ENCODE measurements at places on chromosomes 2 and 18. TPM values are rescaled to one million over a fixed set of nuclear protein-coding genes. Genes with fewer than 3 reads are reported as not detected.

- no peak overlapping the region for H3K27ac ChIP-seq
- H3K4me3 ChIP-seq: no peak overlapping the region
- H3K36me3 ChIP-seq: peaks cover 12% of the 10 kb centered on the region
- DNase-seq: no peak
- H3K27me3 ChIP-seq: no peaks in the 10 kb centered on the region
Measured at GRCh38 chr2:63440612-63441011, 147.7 kb downstream of the WDPCP start.

DNA sequence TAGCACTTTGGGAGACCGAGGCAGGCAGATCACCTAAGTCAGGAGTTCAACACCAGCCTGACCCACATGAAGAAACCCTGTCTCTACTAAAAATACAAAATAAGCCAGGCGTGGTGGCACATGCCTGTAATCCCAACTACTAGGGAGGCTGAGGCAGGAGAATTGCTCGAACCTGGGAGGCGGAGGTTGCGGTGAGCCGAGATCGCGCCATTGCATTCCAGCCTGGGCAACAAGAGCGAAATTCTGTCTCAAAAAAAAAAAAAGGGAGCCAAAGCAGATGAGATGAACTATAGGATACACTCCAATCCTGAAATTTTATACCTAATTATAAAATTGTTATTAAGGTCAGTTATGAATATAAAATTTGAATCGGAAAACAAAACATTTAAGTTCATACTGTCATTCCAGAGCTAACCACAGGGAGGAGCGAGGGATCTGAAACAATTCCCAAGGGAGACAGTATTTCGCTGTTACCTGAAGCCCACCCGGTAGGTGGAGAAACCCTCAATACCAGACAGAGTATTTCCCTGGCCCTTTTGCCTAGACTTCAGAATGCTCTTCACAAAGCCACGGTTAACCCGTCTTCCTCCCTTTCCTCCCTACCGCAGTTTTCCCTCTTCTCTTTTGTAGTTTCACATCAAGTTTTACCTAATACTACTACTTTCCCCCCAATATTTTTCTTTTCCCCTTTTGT is 1.4 kb downstream of the PPM1G start:
- no peak for DNase-seq
- H3K27me3 ChIP-seq: peaks cover 1% of the 10 kb centered on the region
- peak overlapping the region; percentile 85 for H3K27ac ChIP-seq
- H3K4me1 ChIP-seq: peaks cover 27% of the 10 kb centered on the region
- no peaks in the 10 kb centered on the region for H3K36me3 ChIP-seq

GRCh38 chr2:168138901-168139300 is 108.5 kb downstream of the STK39 start:
- peaks cover 9% of the 10 kb centered on the region for H3K4me1 ChIP-seq
- DNase-seq: no peak
- H3K4me3 ChIP-seq: no peak overlapping the region
- no peak overlapping the region for H3K27ac ChIP-seq
- peaks cover 5% of the 10 kb centered on the region for H3K36me3 ChIP-seq
- no peaks in the 10 kb centered on the region for H3K27me3 ChIP-seq

- DNase-seq: no peak
- no peak overlapping the region for H3K4me3 ChIP-seq
- peaks cover 12% of the 10 kb centered on the region for H3K4me1 ChIP-seq
- H3K27me3 ChIP-seq: no peaks in the 10 kb centered on the region
- H3K27ac ChIP-seq: no peak overlapping the region
Measured at GRCh38 chr2:45713591-45713990, 62.1 kb downstream of the PRKCE start.

DNA sequence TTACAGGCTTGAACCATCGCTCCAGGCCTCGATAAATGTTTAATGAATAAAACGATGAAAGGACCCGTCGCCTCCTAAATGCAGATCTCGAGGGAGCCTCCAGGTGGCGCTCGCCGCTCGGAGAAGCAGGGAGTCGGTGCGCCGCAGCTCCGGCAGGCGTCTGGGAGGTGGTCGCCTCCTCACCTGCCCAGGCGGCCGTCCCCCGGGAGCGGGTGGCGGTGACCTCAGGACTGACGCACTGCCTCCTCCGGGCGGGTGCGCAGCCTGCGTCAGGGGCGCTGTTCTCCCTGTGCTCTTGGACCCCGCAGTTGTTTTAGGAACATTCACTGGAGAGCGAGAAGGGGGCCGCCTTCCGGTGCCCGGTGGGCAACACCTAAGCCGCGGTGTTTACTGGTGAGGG is 38.6 kb upstream of the POLE4 start:
- DNase-seq: peak; percentile 81
- no peaks in the 10 kb centered on the region for H3K36me3 ChIP-seq
- H3K4me3 ChIP-seq: peak overlapping the region; percentile 45
- H3K27me3 ChIP-seq: peaks cover 19% of the 10 kb centered on the region

GRCh38 chr2:203155406-203155805 is 83.4 kb upstream of the CYP20A1 start:
- no peaks in the 10 kb centered on the region for H3K36me3 ChIP-seq
- peaks cover 10% of the 10 kb centered on the region for H3K4me1 ChIP-seq
- no peak overlapping the region for H3K27ac ChIP-seq
- H3K27me3 ChIP-seq: no peaks in the 10 kb centered on the region
- no peak overlapping the region for H3K4me3 ChIP-seq

DNA sequence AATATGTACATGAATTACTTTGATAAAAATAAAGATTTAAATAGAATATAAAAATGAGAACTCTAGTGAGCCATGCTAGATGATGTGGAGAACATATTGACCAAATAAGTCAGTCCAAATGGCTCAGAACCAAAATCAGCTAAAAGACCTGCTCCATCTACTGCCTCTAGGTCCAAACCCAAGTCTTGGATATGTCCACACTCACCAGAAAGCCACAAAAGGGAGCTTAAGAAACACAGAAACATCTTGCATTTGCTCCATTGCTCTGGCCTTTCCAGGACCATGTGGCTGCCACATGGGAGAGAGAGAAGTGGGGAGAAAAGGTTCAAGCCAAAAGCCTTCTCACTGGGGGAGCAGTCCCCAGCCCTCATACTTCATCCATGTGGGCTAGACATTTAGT is 272.5 kb downstream of the DYSF start:
- no peak overlapping the region for H3K4me3 ChIP-seq
- peaks cover 4% of the 10 kb centered on the region for H3K36me3 ChIP-seq
- H3K4me1 ChIP-seq: no peaks in the 10 kb centered on the region
- H3K27ac ChIP-seq: no peak overlapping the region

- no peak overlapping the region for H3K27ac ChIP-seq
- no peak for DNase-seq
- no peaks in the 10 kb centered on the region for H3K27me3 ChIP-seq
- H3K4me1 ChIP-seq: peaks cover 14% of the 10 kb centered on the region
- H3K4me3 ChIP-seq: no peak overlapping the region
Measured at GRCh38 chr18:74252039-74252395, 39.7 kb downstream of the CYB5A start.

- H3K27ac ChIP-seq: no peak overlapping the region
- peaks cover 16% of the 10 kb centered on the region for H3K27me3 ChIP-seq
- H3K36me3 ChIP-seq: no peaks in the 10 kb centered on the region
- no peak for DNase-seq
- no peak overlapping the region for H3K4me3 ChIP-seq
- H3K4me1 ChIP-seq: no peaks in the 10 kb centered on the region
Measured at GRCh38 chr18:48669991-48670750, 131.3 kb downstream of the CTIF start.

Gene CLEC4F
- total RNA-seq: not detected

Gene CACNB4
- 0.58 TPM for total RNA-seq

Gene SPDYA
- total RNA-seq: 2.1 TPM
